ENCODE measurements at places on chromosomes 5 and 9.

DNA sequence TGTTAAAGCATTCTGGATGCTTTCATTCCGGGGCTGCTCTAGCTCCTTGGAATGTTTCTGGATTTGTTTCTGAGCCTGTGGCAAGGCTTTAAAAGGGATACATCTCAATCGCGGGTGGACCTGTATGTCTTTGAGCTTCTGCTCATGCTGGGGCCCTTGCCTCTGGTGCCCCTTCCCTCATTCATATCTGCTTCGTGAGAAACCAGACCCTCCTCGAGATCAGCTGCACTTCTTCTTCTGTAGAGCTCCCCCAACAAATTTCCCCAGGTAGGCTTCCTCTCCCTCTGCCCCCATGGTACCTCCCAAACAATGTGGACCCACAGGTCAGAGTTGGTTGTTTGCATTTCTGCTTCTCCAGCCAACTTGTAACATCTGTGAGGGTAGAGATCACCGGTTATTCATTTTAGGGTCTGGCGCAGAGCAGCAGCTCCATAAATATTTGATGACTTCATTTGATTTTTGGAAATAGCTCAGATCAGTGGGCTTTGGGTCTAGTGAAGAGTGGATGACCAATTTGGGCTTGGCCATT lies 6.6 kb downstream of the ZNF618 start:
- DNase-seq, result no peak

GRCh38 chr9:125961072-125961471 lies 213.9 kb downstream of the PBX3 start:
- no peak for DNase-seq

DNA sequence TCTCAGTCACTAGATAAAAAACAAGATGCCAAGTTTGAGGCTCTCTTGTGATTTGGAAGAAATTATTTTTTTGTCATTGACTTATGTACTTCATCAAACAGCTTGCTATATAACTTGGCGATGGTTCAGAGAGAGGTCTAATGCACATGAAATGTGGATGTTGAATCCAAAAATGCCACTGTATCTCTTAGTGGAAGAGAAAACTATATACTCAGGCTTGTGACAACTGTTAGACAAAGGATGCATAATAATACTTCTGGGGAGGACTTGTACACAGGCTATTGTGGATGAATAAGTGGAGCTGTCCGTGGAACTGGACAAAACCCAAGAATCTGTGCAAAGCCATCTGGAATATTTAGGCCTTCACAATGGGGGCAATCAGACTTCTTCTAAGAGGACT lies 162.9 kb upstream of the NMUR2 start:
- no peak for DNase-seq

- no peak for DNase-seq
Measured at GRCh38 chr9:86854898-86855523, 92.3 kb downstream of the GAS1 start.

DNA sequence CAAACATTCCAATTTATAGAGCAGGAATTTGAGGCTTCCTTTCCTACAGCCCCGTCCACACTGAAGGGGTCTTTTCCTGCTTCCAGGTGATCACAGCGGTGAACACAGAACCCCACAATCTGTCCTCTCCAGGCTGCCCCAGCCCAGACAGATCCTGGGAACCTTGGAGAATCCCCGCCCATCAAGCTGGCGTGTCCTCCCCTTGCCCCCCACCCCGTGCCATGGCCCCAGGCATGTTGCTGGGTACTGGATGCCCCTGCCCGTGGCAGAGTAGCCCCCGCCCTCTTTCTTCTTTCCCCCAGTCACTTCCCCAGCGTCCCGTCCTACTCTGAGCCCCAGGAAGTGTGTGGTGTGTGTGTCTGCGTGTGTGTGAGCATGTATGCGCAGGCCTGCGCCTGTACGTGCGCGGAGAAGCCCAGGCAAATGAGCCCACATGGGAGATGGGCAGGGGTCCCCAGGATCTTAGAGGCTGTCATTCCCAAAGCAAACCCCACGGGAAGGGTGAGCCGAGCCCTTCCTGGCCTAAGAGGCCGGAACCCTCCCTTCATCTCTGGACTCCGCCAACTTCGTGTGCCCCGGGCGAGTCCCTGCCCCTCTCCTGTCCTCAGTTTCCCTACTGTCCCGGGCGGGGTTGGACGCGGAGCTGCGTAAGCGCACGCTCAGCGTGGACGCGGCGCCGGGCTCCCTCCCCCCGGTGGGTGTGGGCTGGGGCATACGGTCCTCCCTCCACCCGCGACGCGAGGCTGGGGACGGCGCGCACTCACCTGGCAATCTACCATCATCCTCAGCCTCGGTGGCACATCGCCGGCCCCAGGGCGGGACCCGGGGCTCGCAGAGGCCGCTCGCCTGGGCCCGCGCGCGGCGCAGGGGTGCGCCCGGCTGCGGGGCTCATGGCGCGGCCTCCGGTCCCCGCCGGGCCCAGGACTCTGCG lies 15.2 kb downstream of the GBGT1 start:
- DNase-seq, result no peak

GRCh38 chr5:153655201-153655510 lies 164.7 kb downstream of the GRIA1 start:
- no peak for DNase-seq

DNA sequence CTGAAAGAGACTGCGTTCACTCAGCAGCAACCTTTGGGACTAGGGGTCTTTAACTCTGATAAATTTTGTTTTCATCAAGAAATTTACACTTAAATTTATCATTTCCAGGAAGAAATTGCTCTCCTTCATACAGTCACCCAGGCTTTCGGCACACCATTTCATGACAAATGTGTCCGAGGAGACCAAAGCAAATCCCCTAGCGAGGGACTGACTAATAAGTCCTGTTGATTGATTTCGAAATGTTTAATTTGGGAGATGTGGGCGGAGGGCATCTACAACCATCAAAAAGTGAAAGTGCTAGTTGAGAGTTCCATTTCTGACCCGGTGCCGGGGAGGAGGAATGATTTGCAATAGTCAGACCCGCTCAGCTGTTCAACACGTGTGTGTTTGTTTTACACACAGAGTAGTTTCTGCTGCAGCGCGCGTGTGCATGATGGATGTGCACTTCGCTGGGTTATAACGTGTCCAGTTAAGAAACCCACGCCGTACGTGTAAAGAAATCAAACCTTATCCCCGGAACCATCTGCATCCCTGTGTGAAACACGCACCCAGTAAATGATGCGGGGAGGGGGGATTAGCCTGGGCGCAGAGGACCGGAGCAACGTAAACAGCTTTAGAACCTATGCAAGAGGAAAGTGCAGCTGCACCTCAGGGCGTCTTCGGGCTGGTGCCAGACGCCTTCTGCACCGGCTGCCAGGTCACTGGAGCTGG lies 845 bp upstream of the NR4A3 start:
- peak; percentile 49 for DNase-seq
